NCI-H345 (cell line): ENCODE measurements at places on chromosomes 13 and 19.

GRCh38 chr13:102517959-102518358 lies 78.8 kb upstream of the TPP2 start:
- DNase-seq, result no peak

GRCh38 chr19:13984186-13984585 lies 21.9 kb downstream of the RFX1 start:
- DNase-seq, result no peak

GRCh38 chr13:78317030-78317429 lies 286.3 kb downstream of the POU4F1 start:
- DNase-seq, result no peak

DNA sequence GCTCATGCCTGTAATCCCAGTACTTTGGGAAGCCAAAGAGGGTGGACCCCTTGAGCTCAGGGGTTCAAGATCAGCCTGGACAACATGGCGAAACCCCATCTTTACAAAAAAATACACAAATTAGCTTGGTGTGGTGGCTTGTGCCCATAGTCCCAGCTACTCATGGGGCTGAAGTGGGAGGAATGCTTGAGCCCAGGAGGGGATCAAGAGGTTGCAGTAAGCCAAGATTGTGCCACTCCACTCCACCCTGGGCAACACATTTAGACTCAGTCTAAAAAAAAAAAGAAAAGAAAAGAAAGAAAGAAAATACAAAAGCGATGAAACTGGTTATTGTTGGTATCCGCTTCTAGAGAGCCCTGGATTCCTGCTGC lies 597.4 kb downstream of the UQCRFS1 start:
- no peak for DNase-seq

- DNase-seq, result no peak
These were observed 1.7 kb upstream of the TGFBR3L start for GRCh38 chr19:7912697-7913564.

GRCh38 chr13:107370015-107370785 lies 802.3 kb upstream of the ARGLU1 start:
- DNase-seq, result no peak
